Dermis lymphatic vessel endothelial cell (primary cell): ENCODE measurements at places on chromosomes 7 and 10. TPM values are rescaled to one million over a fixed set of nuclear protein-coding genes. Genes with fewer than 3 reads are reported as not detected.

Gene SSBP1
- 99.7 and 156 TPM in 2 replicates for total RNA-seq

Gene IKZF1
- total RNA-seq, result 0.11 and 0.17 TPM in 2 replicates

Gene HHEX
- total RNA-seq, result 50.5 and 54.9 TPM in 2 replicates

Gene ATOH7
- not detected in 2 replicates for total RNA-seq

Gene PILRA
- 0.17 and 0.22 TPM in 2 replicates for total RNA-seq

Gene PPP1R3C
- 0.09 and 0.33 TPM in 2 replicates for total RNA-seq

Gene ZNF853
- 1.6 and 5.2 TPM in 2 replicates for total RNA-seq

Gene CFTR
- total RNA-seq, result not detected in 2 replicates

Gene PCGF6
- 11.7 and 13.9 TPM in 2 replicates for total RNA-seq

Gene STEAP1
- 1.4 and 2.8 TPM in 2 replicates for total RNA-seq

Gene SPDYE8
- not detected in 2 replicates for total RNA-seq

Gene FAM241B
- 0.09 and 0.22 TPM in 2 replicates for total RNA-seq

Gene FKBP9
- total RNA-seq, result 149 and 186 TPM in 2 replicates

Gene AKR1C3
- 305 and 438 TPM in 2 replicates for total RNA-seq

Gene SH2B2
- total RNA-seq, result 0.52 and 0.76 TPM in 2 replicates

Gene MACC1
- total RNA-seq, result under 0.01 TPM in 2 replicates

Gene SLC26A5
- 1.5 and 2.3 TPM in 2 replicates for total RNA-seq
